Fibroblast of the aortic adventitia (primary cell): ENCODE measurements at places on chromosomes 2 and 18. TPM values are rescaled to one million over a fixed set of nuclear protein-coding genes. Genes with fewer than 3 reads are reported as not detected.

The LINC00305 gene
- total RNA-seq, result not detected in 2 replicates

The IGFBP2 gene
- total RNA-seq, result 1.1 and 10.6 TPM in 2 replicates

The CCDC74B gene
- total RNA-seq, result 9.7 and 12.2 TPM in 2 replicates

The CRIM1 gene
- 100 and 108 TPM in 2 replicates for total RNA-seq

The SRBD1 gene
- 15.7 and 22.4 TPM in 2 replicates for total RNA-seq

The CXCR1 gene
- not detected in 2 replicates for total RNA-seq

The NEB gene
- 0.27 and 0.41 TPM in 2 replicates for total RNA-seq

The SLC8A1 gene
- 39.1 and 112 TPM in 2 replicates for total RNA-seq

The MOB4 gene
- total RNA-seq, result 37.1 and 44.2 TPM in 2 replicates

The KYNU gene
- total RNA-seq, result under 0.01 and 1.3 TPM in 2 replicates

The NTSR2 gene
- not detected in 2 replicates for total RNA-seq

The NGEF gene
- total RNA-seq, result 1.1 and 17.4 TPM in 2 replicates

The CFC1 gene
- total RNA-seq, result not detected in 2 replicates
